ENCODE measurements at places on chromosomes 2 and 18. TPM values are rescaled to one million over a fixed set of nuclear protein-coding genes. Genes with fewer than 3 reads are reported as not detected.
A peak's percentile ranks its signal among the peaks of the same experiment; 100 is the strongest.

ANKRD30BL gene
- 0.36 TPM for total RNA-seq

DNA sequence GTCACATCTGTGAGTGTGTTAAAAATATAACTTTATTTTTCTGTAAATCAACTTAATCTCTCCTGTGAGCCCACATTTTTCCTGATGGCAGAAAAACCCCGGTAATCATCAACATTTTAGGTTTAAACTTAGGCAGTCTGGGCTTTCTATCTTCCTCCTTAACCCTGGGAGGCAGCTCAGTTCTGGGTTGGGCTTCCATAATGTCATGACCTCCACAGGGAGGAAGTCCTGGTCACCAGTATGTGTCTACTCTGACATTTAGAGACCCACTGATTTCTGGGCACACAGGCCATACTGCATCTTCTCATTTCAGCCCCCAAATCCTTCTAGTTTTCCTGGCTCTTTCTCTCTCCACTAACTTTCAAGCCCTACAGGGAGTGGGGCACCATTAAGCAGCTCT, 181.2 kb downstream of the DYSF start:
- DNase-seq: no peak

DNA sequence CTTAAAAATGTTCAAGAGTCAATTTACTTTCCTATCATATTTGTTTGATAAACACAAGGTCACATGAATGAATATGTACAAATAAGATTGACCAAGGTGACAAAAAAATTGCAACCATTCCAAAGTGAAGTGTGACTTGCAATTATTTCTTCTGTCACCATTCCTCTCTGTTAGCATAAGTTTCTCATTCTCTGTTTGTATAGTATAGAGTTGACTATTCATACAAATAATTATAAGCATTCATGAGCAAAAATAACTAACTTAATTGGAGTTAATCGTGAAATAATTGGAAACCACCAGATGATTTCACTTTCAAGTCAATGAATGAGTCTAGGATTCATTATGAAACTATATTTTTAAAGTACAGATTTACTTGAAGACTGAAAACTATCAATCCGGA, 42.1 kb downstream of the PGAP1 start:
- DNase-seq: no peak

DNA sequence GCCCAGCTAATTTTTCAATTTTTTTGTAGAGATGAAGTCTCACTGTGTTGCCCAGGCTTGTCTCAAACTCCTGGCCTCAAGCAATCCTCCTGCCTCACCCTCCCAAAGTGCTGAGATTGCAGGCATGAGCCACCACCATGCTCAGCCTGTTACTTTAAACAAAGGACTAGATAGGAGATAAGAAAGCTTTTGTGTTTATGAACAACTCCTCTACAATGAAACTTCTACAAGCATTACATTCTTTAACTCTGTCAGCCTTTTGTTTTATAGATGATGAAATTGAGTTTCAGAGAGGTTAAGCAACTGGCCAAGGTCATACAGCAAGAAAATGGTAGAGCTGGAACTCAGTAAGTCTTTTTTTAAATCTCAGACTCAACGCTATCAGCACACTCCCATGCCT, 22.7 kb downstream of the ALPK2 start:
- no peak for DNase-seq

DNA sequence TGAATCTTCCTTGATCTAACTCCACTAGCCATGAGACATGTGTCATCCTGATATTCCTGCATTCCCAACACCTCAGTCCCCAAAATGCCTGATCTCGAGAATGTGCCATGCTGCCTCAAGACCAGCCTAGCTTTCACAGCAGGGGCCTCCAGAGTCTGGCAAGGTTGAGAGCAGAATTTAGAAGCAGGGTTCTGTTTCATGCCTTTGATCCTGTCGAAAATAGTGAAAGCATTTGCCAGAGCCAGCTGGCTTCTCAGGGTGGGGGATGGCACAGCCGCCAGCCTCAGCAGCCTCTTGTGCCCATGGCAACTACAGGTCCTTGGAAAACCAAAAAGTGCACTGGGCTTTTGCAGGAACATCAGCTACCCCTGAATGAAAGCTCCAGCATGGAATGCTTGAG, 143.5 kb downstream of the RTN4 start:
- no peak for DNase-seq

- no peak for DNase-seq
Observed at GRCh38 chr2:215540658-215541057, 104.8 kb upstream of the FN1 start.

GRCh38 chr2:17122887-17123501, 395.2 kb downstream of the RAD51AP2 start:
- DNase-seq: no peak

GRCh38 chr18:48947560-48947959, 3.2 kb downstream of the SMAD7 start:
- peak; percentile 49 for DNase-seq

GRCh38 chr2:142180820-142181533, 50.2 kb upstream of the LRP1B start:
- DNase-seq: no peak

All from ureter (tissue), 1 donor.